ENCODE measurements at places on chromosomes 3 and 15.

- peak; percentile 2 for DNase-seq
Measured at GRCh38 chr3:155744626-155745324, at the start of gene PLCH1. TSS of gene PLCH1 (minus strand) at chr3:155745071. CDS start at chr3:155704224, 40,847 bp downstream.

DNA sequence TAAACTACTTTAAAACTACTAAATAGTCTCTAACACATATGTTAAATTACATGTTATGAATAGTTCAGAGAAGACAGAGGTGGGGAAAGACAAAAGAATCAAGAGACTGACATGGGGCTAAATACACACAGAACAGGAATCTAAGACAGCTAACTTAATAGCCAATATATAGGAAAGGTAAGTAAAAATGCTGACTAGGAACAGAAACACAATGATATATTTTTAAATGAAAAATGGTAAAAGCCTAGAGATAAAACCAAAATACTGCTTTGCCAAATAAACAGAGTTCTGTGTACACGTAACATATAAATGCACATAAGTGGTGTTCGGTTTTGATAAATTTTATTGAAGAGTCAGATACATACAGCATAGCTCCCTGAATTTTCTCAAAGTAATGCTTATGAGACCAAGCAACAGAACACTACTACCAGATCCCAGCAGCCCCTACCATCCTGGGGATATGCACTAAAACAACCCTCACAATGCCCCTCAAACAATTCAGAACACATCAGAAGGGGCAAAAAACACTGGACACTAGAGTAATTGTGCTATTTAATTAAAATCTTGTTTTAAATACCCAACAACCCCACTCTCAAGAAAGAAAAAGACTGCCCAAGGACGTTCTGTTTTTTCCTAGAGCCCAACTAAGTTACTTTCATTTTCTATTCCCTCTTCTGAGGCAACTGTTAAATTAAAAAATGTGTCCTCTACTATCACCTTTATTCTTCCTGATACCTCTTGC lies 121.1 kb downstream of the ADAM10 start:
- DNase-seq, result no peak

GRCh38 chr15:63559753-63560152 lies 37.4 kb upstream of the FBXL22 start:
- no peak for DNase-seq

GRCh38 chr3:152466784-152467183 lies 198.1 kb downstream of the MBNL1 start:
- no peak for DNase-seq

DNA sequence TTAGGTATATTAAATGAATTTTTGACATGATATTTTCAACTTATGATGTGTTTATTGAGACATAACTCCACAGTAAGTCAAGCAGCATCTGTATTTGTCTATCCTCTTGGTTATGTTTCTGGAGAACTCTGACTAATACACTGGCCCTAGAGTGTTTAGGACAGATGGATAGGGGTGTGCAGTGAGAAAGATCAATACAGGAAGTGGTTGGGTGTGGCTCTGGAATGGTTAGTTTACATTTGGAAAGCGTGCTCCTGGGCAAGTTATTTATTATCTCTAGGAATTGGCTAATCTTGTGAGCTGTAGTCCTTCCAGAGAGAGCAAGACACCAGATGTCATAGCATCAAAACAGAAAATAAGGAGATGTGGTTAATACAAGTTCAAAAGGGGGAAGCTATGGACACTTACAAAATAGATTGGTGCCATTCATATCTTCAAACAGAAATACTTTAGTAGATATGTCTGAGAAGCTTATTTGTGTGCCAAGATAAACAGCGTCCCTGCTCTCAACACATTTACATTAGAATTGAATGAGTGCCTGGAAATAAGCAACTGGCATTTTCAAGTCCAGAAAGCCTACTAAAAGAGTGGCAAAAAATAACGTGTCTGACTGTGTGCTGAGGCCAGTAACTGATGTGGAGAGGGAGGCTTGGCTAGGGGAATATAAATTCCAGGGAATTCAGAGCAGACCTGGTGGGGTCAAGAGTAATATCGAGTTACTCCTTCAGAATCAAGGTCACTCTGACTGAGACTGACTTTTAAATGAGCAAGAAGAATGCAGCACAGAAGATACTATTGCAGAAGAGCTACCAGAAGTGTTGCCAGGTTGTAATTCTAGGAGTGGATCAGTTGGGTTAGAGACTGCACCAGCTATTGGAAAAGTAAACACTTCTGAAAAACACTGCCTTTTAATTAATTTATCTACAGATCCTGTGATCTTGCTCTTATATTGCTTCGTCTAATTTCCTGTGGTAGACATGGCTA lies 33.4 kb upstream of the PLAAT1 start:
- no peak for DNase-seq

GRCh38 chr3:37806505-37807200 lies 55.0 kb upstream of the CTDSPL start:
- DNase-seq, result no peak

- DNase-seq, result no peak
Measured at GRCh38 chr3:161940621-161940965, 444.0 kb downstream of the OTOL1 start.

- DNase-seq, result no peak
Measured at GRCh38 chr3:141849056-141849815, 27.2 kb upstream of the ATP1B3 start.

DNA sequence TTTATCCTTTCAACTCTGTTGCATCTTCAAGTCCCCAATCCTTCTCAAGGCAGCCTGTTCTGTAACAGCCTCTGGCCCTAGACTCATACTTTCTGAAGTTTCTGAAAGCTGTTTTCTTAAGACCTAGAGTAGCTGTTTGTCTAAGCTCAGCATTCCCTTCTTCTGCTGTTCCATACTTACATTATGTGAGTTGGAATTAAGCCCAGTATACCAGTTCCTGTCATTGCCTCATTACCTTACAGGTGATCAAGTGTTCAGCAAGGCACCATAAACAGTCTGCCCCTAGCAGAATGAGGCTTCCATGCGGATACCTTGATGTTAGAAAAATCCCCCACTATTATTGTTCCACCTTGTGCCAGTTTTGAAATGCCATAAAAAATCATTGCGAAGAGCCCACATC lies 180.6 kb downstream of the PLCL2 start:
- DNase-seq, result no peak

DNA sequence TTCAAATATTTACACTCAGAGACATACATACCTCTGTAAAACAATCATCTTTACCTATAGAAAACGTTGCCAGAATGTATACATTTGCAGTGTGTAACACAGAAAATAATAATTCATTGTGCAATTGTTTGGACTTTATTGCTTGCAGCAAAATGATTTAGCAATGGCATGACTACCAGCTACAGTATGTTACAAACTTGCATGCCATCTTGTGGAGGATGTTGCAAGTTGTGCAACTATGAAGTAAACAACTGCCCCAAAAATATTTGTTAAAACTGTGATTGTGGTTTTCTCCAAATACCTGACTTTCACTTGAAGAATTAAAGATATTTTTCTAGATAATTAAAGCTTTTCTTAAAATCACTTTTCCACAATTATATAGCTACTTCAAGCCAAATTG lies 27.1 kb upstream of the C3orf49 start:
- DNase-seq, result no peak

DNA sequence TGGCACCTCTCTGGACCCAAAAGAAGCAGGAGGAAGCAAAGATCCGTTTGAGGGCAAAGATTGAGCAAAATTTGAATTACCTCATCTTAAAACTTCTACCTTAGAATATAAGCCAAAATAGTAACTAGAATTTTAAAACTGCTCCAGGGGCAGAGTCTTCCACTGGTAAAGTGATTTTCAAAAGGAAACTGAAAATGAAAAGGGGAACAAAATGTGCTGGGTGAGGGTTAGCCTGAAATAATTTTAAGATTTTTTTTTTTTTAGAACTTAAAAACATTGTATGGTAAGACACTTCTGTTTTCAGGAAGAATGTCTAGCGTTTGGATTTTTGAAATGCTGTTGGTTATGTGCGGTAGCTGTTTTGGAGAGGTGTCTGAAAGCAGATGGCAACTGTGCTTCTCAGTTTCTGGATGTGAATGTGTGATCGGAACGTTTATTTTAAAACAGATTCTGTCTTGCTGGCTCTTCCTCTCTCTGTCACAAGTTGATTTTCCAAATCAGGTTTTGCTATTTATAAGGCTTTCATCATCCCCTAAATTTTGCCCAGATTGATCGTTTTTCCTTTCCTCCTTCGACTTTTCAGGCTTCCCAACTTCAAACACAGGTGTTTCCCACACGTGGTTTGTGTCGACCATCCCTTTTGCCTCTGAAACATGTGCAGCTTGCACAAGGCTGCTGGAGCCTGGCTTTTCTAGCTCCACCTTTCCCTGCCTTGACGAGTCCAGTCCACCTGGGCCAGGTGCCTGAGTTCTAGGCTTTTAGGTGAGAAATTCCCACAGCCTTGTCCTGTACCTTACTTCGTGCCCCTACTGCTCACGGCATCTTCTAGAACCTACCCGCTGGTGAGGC lies 3.3 kb downstream of the LRRK1 start:
- DNase-seq, result no peak

DNA sequence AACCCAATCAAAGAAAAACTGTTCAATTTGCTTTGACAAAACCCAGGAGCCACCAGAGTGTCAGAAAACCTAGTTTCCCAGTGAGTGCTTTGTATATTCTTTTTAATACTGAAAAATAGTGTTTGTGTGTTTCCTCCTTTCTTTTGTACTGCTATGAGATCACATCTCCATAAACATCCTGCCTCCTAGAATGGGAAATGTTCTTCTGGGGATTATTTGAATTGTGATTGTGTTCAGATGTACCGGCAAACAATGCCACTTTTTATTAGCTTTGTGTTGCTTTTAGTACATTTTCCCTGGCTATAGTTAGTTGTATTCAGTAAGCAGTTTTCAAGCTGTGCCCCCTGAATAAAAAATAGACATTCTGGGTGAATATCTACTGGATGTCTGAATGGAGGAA lies 148.0 kb upstream of the NR2E3 start:
- DNase-seq, result no peak

DNA sequence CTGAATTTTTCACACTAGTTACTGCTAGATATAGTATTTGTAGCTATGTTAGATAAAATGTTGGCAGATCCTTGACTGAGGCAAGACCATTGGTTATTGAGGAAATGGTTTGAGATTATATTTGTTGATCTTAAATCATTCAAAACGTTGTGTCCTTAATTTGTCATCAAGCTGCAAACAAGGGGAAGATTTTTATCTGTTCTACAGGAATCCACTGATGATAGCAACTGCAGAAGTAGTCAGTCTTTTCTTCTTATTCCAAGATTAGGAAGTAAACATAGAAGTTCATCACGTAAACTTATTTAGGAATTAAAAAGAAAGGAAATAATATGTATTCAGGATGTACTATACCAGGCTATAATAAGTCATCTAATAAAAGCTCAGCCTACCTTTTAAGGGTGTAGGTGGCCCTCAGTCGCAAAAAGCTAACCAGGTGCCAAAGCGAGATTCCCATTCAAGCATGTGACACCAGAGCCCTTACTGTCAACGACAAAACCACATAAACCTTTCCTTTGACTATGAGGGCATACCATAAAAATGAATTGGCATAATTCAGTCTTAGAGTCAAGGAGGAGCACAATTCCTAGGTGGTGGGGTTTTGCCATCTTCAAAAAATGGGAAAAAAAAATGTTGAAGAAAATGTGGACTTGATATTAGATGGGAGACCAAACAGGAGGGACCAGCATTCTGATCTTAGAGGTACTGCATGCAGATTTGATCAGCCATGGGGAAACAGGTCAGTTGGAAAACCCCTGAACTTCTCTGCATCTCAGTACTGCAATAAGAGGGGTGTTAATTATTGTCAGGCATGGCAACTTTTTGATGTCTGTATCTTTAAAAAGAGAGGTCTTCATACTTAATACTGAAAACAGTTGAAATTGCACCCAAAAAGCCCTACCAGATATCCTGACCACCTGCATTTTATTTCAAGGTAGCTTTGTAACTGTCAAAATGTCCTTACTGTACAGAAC lies 212.5 kb upstream of the UBE2E1 start:
- DNase-seq, result no peak

- no peak for DNase-seq
Measured at GRCh38 chr3:179452176-179452564, 900 bp upstream of the GNB4 start.

GRCh38 chr3:16720367-16720940 lies 115.2 kb upstream of the DAZL start:
- no peak for DNase-seq

GRCh38 chr3:42693530-42693930 lies 8.2 kb downstream of the KLHL40 start:
- no peak for DNase-seq

- DNase-seq, result no peak
Measured at GRCh38 chr15:73387507-73388255, 18.9 kb upstream of the HCN4 start.

GRCh38 chr3:48247401-48247811 lies 6.5 kb downstream of the ZNF589 start:
- DNase-seq, result no peak

- DNase-seq, result no peak
Measured at GRCh38 chr3:138609898-138610266, 1.3 kb downstream of the FAIM start.

DNA sequence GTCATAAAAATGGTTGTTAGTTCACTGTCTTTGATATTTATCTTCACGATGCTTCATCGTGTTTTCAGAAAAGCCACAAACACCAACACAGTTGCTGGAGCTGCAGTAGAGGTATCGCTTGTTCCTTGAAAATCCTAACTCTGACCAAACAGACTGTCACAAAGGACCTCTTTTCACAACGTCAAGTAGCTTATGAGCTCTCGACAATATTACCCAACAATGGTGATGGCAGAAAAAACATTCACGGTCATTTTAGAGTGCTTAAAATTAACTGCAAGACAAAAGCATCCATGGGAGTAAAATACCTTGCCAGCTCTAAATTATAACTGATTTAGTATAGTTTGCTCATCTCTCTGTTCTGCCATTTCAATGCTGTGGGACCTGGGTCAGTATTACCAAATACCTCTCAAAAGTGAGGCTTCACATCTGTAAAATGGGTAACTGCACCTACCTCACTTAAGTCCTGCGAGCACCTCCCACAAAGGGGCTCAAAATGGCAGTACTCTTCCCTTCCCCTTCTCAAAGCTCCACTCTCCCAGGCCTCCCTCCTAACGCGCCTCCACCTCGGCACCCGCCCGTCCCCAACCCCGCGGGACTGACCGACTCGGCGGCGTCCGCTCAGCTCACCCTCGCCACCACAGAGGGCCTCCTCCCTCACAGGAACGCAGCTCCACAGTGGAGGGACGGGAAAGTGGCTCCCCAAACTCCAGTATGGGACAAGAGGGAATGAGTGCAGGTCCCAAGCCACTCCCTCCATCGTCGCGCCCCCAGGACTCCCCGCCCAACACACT lies 546 bp downstream of the TRIM59 start:
- DNase-seq, result no peak

GRCh38 chr3:21117370-21117769 lies 633.6 kb downstream of the ZNF385D start:
- no peak for DNase-seq

GRCh38 chr3:178841011-178841410 lies 230.6 kb downstream of the ZMAT3 start:
- DNase-seq, result no peak

DNA sequence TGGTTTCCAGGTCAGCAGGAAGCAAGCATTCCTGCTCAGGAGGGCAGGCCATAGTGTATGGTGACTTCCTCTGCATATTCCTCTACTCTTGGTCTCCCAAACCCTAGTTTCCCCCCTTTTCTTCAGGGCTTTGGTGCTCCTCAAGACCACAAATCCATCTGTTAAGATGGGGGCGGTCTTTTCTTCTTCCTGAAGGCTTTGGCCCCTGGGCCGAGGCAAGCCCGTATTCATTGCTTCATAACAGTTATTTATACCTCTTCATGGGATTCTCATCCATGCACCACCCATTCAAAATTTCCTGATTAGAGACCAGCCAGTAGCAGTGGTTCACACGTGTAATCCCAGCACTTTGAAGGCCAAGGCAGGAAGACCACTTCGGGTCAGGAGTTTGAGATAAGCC lies 62.1 kb upstream of the IL12A start:
- DNase-seq, result no peak

Measured in stimulated activated CD8-positive, alpha-beta memory T cell treated with anti-CD3 and anti-CD28 coated beads, Interleukin-12 subunit alpha, Interleukin-12 subunit beta, amount 100 ng/mL, for 1 hour (primary cell).